ENCODE measurements at places on chromosomes 5 and 9.

DNA sequence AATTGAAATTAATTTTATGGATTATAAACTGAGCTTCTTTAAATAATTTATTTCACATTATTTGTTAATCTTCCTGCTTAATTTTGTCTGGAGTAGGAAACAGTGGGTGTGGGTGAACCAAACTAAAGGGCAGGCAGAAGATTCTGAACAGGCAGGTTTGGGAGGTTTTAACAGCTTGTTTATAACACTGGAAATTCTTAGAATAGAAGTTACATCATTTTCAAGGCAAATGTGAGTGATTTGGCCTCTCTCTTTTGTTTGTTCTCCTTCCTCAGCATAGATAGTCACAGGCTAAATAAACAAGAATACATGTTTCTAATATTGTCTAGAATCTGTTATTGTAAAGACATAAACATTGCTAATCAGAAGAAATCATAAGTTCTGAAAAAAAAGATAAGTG is 970.9 kb upstream of the NUDT12 start:
- no peak for DNase-seq

DNA sequence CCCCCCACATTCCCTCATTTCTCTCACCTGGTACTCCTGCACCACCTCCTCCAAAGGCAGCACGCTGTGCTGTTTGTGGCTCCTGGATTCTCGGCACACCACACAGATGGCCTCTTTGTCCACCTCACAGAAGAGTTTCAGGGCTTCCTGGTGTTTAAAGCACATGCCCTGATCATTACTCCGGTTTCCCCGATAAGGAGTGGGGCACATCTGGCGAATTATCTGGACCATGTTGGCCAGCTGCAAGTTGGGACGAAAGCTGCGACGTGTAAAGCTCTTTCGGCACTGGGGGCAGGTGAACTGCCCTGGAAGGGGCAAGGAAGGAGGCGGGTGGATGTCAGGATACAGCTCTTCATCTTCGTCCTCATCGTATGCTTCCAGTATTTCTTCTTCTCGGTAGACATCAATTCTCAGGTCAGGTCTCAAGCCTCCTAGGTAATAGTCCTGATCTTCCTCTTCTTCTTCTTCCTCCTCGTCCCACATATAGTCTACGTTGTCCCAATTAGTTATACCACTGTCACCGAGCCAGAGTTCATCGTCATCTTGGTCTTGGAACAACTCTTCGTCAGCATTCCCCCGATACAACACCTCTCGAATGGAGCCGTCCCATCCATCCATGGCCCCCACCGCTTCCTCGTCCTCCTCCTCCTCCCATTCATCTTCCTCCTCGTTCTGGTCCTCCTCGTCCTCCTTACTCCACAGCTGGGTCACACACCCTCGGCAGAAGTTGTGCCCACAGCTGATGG is 796 bp downstream of the TRIM52 start:
- no peak for DNase-seq

DNA sequence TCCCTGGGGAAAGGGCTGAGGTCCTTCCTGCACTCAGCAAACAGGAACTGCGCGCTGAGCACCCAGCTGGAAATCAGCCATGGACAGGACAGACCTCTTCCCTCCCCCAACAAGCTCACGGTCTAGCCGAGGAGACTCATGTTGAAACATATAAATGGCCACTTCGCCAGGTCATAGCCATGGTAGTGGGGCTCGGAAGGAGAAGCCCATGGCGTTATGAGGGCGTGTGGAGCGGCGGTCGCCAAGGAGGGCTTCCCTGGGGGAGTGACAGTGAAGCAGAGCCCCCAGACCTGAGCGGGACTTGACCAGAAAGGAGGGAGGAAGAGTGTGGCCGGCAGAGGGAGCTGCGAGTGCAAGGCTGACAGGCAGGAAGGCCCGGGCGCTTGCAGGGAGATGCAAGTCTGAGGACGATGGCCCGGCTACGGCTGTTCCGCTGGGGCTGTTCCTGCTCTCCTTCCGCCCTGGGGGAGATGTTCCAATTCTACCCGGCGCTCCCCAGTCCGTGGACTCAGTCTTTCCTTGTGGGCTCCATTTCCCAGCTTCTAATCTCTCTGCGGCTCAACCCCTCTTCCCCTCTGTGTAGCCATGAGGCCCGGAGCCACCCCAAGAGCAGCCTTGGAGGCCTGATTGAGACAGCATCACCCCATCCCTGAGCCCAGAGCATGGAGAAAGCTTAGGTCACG is 43.9 kb upstream of the PRRC2B start:
- peak; percentile 68 for DNase-seq

- no peak for DNase-seq
These were observed 131.4 kb upstream of the MAN2A1 start for GRCh38 chr5:109558364-109558763.

DNA sequence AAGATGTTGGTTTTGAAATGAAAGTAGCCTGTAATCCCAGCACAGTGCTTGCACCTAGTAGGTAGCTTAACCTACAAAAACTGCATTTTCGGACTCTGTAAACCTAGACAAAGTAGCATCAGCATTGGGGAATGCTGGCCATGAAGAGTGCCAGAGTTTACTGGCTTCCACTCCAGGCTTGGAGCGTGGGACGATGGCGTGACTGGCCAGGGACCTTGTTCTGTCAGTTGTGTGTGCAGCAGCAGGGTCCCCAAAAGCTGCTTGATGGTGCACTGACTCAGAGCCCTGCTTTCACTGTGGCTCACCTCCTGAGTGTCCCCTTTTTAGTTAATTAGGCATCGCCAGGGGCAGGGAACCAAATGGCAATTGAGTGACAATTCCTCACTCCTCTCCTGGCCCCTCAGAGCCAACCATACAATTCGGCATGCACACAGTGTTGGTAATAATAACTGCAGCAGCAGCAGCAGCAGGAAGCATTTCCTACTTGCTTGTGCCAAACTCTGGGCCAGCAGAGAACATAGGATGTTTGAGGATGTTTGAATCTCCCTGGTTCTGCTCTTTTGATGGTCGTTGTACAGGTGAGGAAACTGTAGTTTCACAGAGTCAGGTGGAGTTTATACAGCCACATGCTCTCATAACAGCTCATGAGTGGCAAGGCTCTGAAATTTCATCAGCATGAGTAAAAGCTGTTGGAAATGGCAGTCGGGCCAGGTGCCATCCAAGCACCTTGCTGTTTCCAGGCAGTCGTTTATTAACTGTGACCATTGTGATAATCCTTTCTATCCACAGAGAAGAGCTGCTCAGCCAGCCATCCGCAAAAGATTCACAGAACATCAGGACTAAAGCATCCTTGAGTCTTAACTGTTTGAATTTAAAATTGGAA is 4.2 kb downstream of the UBE2QL1 start:
- DNase-seq: no peak

GRCh38 chr5:79771387-79771786 is 81.8 kb downstream of the CMYA5 start:
- DNase-seq: peak; percentile 18

DNA sequence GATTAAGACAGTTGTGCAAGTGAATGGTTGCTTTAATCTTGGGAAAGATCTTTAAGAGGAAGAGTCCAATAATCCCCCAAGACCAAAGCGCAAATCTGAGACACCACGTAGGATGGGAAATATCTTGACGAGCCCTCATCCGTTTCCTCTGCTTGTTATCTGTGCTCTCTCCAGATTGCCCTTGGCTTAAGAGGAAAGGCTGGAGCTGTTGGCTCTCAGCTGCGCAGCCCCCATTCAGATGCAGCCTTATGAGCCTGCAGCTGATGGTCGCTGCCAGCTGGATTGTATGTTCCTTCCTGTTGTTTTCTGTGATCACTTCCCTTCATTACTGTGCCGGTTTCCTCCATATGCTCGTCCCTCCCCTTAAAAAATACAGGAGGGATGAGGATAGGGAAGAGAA is 47.7 kb downstream of the PWWP2A start:
- no peak for DNase-seq

DNA sequence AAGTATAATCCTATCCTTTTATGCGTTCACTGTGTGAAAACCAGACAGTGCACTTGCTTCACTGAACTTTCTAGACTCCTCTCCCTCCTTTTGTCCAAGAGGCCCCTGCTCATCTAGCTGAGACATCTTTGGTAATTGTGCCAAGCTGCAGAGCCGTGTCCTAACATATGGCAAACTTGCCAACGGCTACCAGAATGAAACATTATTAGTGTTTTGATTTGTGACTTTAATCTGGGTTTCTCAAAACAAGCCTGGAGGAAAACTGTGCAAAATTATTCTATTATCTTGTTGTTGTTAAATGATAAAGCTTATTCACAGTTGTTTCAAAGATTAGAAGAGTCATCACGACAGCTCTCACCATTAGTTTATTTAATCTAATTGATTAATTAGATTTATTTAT is 79.0 kb upstream of the RETREG1 start:
- DNase-seq: no peak

DNA sequence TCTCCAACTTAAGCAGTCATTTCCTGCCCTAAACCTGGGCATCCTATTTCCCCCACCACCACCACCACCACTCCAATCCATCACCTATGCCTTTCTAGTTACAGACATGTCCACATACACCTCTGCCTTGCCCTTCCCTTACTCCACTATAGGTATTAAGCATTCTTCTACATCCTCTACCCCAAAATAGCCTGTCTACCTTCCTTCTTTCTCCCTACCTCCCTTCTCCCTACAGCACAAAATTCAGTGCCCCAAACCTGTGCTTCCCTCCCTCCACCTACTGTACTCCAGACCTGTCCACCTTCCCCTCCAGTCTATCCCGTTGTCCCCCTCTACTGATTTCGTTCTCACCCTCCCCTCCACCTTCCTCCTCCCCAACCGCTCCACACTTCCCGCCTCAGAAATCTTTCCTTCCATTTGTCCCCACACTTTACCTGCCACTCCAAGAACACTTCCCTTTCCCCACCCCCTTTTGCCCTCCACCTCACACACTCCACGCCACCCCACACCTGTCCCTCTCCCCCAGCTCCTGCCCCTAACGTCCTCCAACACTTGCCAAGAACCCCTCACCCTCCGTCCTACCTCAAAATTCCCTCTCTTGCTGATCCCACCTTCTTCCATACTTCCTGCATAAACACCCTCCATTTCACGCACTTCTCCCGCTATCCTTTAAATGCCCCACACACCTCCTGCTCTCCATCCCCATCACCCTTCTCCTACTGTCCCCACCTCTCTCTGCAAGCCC is 1.6 kb downstream of the STRBP start:
- no peak for DNase-seq

- DNase-seq: no peak
These were observed 171.8 kb downstream of the XRCC4 start for GRCh38 chr5:83249156-83249555.

DNA sequence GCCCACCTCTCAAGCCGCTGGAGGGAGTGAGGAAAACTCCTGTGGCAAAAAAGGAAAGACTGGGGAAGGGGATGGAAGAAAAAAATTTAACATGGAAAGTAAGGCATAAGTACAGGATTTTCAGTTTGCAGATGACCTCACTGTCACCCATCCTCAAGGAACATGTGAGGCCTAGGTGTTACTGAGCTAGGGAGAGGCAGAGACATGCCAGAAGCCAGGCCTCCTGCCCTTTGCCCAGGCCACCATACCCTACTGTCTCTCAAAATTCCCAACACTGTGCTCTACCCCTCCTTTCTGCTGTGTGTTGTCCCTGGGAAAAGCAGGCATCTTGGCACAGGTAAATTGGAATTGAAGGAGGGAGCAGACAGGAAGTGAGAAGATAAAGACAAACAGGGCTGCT is 4.4 kb upstream of the MGAT1 start:
- no peak for DNase-seq

DNA sequence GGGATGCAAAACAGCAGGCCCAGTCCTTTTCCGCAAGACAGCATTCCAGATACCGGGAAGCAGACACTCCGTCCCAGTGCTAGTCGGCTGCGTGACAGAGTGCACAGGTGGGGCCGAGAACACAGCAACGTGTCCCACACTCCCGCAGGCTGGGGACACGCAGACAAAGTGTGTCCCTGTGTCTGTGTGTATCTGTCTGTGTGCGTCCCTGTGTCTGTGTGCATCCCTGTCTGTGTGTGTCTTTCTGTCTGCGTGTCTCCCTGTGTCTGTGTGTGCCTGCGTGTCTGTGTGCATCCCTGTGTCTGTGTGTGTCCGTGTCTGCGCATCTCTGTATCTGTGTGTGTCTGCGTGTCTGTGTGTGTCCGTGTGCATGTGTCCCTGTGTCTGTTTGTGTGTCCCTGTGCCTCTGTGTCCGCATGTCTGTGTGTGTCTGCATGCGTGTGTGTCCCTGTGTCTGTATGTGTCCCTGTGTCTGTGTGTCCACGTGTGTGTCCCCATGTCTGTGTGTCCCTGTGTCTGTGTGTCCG is 137.0 kb downstream of the MRPL36 start:
- DNase-seq: no peak
